Epithelial cell of proximal tubule (primary cell): ENCODE measurements at places on chromosomes 5 and 9.
A peak's percentile ranks its signal among the peaks of the same experiment; 100 is the strongest.

- no peak for DNase-seq
Observed at GRCh38 chr5:76604838-76605237, 18.4 kb downstream of the F2RL2 start.

GRCh38 chr9:94922691-94923107, 196.2 kb downstream of the AOPEP start:
- DNase-seq: no peak

GRCh38 chr5:93395971-93396379, 185.0 kb downstream of the NR2F1-AS1 start:
- DNase-seq: no peak

GRCh38 chr5:174376726-174377373, 331.3 kb downstream of the NSG2 start:
- DNase-seq: no peak

- DNase-seq: no peak
Observed at GRCh38 chr9:105507096-105507790, 50.7 kb upstream of the FKTN start.

DNA sequence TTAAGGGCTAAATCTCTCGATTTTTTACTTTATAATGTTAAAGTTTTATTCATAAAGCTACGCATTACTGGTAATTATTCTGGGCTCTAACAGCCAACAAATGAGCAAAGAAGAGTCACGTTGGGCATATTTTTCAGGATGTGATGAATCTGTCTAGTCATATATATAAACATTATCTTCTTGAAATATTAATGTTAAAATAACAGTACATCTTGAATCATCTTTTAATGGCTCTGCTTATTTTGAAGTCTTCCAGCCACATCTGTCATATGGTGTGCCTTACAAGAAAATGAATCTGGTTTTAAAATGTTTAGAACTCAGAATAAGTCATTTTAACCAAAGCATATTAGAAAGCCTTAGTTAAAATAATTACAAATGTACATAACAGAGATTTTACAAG, 96.9 kb downstream of the CWC27 start:
- DNase-seq: no peak

GRCh38 chr9:3876553-3876952, 350.8 kb upstream of the RFX3 start:
- no peak for DNase-seq

DNA sequence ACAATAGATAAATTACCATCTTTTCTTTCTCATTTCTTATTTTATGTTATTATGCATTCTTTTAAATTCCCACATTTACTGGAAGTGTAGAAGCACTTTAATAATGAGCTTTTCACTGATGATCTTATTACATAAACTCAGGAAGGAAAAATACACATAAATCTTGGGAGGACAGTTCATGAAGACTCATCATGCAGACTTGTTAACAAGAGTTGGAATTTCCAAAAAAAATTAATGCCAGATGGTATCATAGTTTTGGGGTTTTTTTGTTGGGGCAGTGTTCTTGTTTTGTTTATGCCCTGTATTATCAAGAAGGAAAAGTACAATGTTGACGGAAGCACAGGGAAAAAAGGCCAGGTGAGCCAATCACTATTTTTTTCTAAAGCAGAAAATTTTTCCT, 35.1 kb downstream of the CEMIP2 start:
- DNase-seq: no peak

DNA sequence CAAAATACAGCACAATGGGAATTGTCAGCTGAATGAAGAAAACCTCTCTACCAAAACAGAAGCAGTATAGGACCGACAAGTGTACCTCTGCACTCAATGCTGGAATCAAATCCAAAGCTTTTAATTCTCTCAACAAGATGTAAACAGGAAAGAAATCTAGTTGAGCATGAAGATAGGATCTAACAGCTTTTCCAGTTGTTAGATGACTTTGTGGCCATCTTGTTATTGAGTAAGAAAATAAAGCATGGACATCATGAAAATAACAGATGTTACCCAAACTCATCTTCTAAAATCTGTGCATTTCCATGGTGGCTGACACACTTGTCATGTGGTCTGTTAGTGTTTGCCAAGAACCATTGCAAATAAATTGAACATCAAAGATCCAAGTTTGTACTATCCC, 34.7 kb downstream of the SREK1 start:
- DNase-seq: no peak

GRCh38 chr9:108468364-108468763, 387.4 kb downstream of the ACTL7B start:
- no peak for DNase-seq

GRCh38 chr9:128479262-128479661, 23.5 kb downstream of the ODF2 start:
- DNase-seq: no peak

DNA sequence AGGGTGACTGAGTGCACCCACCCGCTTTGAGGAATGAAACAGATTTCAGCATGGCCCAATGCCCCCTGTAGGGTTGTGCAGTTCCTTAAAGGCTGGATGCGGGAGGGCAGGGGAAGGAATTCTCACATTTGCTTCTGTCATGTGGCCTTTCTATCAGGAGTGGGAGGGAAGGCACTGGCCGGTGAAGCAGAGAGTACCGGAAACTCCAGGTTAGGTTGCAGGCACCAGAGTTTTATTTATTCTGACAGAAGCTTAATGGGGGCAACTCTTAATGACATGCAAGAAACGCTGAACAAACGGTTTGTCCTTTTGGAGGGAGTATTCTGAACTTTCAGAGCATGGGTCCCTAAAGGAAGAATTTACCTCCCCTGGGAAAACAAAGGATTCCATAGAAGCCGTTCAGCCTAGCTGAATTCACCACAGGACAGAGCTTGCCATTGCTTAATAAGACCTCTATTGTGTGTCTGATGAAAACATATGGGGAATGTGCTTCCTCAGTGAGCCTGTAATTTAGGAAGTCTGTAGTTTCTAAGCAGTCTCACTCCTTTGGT, 44.1 kb upstream of the EQTN start:
- DNase-seq: no peak

GRCh38 chr9:23408874-23409273, 417.2 kb downstream of the ELAVL2 start:
- no peak for DNase-seq

DNA sequence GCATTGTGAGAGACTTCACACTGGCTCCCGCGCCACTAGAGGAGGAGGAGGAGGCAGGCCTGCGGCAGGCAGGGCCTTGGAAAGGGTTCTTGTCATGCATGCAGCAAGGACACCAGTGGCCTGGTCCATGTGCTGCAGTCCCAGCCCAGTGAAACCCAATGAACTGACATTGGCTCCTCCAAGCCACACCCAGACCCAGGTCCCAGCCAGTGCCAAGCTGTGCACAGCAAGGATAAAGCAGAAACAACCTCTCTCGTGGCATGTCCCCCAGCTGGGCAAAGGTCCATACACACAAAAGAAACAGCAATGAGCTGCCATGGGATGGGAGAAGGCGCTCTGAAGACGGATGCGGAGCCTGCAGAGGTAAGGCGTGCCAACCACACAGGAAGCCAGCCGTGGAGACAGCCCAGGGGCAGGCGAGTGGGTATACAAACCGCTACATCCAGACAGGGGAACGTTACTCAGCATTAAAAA, 89.2 kb downstream of the SEMA4D start:
- DNase-seq: no peak

- no peak for DNase-seq
Observed at GRCh38 chr5:75547812-75548211, 36.1 kb downstream of the POLK start.

DNA sequence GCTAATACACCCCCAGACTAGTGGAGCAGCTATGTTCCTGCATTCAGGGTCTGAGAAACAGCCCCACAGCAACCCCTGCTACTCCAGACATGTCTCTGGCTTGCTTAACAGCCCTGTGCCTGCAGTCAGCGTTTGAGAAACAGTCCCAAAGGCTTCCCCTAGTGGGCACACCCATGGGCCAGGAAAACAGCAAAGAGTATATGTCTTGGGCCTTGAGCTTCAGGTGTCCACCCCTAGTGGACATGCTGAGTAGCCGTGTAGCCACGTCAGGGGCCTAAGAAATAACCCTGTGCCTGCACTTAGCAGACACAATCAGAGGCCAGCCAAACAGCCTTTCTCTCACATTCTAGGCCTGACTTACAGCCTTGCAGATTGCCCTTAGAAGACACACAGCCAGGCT, 698.6 kb downstream of the PTPRD start:
- DNase-seq: no peak

GRCh38 chr5:32090026-32090754, 83.9 kb downstream of the GOLPH3 start:
- DNase-seq: no peak

GRCh38 chr5:132688536-132689339, 14.9 kb downstream of the IL4 start:
- no peak for DNase-seq

DNA sequence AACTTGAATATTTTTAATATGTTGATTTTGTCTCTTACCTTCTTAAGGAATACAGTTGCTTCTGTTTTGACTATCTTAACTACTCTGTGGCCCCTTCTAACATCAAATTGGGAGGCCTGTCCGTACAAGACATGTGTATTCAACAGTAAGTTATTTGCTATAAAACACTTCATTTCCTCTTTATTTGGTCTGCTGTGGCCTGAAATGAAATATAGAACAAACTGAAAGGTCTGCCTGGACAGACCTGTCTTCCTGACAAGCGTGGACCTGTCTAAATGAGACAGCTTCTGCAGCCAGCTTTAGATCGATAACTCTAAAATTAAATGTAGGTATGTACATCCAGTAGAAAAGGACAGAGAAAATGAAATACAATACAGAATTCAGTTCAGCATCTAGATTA, 2.2 kb upstream of the LPAR1 start:
- no peak for DNase-seq

GRCh38 chr5:137400571-137400970, 98.6 kb downstream of the SPOCK1 start:
- DNase-seq: no peak

DNA sequence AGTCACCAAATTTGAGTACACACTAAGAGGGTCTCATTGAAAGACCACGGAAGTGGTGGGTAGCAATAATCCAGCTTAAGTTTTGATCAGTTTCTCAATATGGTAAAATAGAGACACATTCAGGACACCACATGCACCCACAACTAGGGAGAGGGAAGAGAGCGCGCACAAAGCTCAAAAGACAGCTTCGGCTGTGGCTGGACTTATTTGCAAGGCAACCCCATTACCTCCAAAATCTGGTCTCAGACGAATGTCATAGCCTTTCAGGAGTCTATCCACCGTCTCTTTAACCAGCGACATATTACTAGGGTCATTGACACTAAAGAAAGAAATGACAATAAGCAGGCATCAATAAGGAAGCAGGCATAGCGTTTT, 443 bp downstream of the GABRB2 start:
- no peak for DNase-seq

DNA sequence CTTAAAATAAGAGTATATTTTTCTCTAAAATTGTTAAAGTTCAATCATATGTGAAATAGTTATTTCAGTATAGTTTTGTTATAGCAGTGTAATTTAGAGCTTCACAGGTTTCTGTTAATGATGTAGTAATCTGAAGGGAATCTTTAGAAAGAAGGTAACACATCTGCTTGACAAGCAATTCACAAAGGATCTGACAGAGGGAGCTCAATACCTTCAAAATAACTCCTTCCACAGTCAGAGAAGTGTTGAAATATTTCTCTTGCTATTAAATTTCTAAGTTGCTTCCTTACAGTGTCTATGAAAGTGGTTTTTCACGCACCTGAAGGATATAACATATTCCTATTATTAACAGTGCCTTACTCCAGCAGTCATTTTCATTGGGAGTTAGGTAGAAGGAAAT, 44.9 kb downstream of the SLC25A51 start:
- no peak for DNase-seq

- no peak for DNase-seq
Observed at GRCh38 chr9:15529566-15530324, 19.0 kb upstream of the PSIP1 start.

- DNase-seq: peak; percentile 23
Observed at GRCh38 chr5:179142434-179143198, 82.4 kb downstream of the ZNF354C start.

- DNase-seq: no peak
Observed at GRCh38 chr5:176638437-176638836, 8.0 kb downstream of the EIF4E1B start.

DNA sequence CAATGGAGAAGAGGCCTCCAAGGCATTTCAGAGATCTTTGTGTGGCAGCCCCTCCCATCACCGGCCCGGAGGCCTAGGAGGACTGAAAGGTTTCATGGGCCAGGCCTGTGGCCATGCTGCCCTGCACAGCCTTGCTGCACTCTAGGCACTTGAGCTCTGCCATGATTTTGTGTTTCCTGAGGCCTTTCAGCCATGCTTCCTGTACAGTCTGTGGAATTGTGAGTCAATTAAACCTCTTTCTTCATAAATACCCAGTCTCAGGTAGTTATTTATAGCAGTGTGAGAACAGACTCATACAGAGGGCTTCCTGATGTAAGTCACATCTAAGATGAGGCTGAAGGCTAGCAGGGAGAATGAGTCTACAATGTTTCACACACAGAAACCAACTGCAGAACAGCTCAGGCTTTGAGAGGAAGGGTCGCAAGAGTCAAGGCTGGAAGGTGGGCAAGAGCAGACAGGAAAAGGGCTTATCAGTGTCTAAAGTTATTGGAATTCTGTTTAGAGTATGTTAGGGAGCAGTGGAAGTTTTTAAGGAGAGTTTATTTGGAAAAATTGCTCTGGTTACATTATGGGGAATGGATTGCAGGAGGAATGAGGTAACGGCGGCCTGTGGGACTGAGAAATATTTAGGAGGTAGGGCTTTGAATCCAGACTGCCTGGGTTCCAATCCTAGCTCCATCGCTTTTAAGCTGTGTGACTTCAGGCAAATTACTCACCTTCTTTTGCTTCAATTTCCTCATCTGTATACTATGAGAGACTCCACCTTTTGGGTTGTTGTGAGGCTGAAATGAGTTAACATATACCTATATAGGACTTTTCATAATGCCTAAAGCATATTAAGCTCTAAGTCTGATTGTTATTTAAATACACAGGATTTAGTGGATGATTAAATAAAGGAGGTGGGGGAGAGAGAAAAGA, 291.2 kb downstream of the CWC27 start:
- DNase-seq: no peak
